HT-29 (cell line): ENCODE measurements at places on chromosomes 7 and 10.
A peak's percentile ranks its signal among the peaks of the same experiment; 100 is the strongest.

DNA sequence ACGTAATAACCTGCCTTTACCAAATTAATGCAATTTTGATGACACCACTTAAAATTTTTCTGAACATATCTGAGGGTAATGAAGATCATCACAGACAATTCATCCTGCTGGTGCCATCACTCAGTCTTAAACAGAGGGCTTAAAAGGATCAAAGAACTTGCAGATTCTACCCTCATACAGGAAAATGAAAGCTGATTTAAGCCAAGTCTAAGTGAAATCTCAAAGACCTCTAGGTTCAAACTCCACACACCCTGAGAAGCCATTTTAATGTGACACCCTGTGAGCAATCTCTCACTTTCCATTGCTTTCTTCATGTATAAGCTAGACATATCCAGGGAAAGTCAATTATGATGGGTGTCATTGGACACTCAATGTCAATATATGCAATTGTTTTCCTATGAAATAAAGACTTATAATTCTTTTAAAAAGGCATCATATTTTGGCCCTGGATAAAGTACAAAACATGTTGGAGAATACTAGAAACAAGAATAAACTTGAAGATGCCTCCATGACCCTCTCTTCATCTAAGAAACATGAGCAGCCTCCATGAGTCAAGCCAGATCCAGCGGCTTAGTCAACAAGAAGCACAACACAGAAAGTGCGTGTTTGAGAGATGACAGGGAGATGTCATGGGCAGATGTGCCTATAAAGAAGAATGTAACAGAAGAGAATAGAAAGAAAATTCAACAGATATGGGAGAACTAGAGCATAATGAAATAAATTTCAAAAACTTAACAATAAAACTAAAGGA lies 291.9 kb downstream of the PARD3 start:
- DNase-seq: no peak

DNA sequence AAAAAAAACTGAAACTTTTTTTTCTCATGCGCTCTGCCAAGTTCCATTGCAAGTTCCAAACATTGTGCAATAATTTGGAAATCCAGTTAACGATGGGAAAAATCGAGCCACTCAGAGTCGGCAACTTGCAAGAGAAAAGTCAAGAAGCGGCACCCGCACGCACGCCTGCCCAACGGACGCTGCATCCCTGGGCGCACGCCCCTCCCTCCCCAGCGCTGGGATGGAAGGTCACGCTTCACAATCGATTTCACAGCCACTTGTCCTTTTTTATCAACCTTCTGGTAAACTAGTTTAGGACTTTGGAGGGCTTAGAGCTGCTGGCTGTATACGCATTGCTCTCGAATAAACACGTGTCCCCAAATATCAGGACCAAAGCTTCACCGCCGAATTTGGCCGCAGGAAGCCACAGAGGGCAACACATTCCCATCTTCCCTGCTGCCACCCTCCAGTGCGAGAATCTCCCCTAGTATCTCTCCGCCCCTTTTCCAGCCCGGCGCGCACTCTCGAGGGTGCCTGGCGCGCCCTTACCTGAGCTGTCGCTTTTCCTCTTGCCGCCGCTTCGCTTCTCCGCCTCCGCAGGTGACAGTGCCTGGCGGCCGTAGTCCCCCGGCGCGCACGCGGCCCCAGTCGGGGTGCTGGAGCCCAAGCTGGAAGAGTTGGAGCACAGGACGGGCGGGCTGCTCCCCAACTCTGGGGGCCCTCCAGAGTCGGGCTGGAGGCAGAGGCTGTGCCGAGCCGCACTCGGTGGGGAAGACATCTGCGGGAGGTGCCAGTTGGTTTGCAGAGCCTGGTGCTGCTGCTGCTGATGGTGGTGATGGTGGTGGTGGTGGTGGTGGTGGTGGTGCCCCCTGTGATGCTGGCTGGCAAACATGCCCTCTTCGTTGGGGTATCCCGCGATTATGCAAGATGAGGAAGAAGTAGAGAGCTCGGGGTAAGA lies 857 bp downstream of the MEOX2 start:
- no peak for DNase-seq

DNA sequence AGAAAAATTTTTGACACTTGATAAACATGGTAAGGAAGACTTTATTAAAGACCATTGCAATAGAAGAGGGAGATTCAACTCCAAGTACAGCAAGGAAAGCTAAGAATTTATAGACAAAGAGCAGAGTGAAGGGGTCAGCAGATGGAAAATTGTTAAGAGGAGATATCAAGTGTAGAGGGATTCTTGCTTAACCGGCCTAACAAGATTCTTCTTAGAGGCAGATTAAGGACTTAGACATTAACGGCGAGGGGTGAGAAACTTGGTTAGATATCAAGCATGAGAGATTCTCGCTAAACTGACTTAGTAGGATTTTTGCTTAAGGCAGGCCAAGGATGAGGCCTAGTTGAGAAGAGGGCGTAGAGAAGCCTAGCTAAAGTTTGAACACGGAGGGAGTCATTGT lies 76.0 kb downstream of the ITGB1 start:
- DNase-seq: peak; percentile 73

GRCh38 chr10:112260831-112261230 lies 22.4 kb upstream of the TECTB start:
- DNase-seq: no peak

GRCh38 chr7:46343802-46344201 lies 422.7 kb upstream of the IGFBP3 start:
- DNase-seq: no peak
